ENCODE measurements at places on chromosomes 16 and 17.
A peak's percentile ranks its signal among the peaks of the same experiment; 100 is the strongest.

GRCh38 chr17:37090941-37091340 is 142.2 kb downstream of the AATF start:
- DNase-seq, result no peak

- DNase-seq, result no peak
Observed at GRCh38 chr16:28139530-28139929, 72.2 kb downstream of the XPO6 start.

DNA sequence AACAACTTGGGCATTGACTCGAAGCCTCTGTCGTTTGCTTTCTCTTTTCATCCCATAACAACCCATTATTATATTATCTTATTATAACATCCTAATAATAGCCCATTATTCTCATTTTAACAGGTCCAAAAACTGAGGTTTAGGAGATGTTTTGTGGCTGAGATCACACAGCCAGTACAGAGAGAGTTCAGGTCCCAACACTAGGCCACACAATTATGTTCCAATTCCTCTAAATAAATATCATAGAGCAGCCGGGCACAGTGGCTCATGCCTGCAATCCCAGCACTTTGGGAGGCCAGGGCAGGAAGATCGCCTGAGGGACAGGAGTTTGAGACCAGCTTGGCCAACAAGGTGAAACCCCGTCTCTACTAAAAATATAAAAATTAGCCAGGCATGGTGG is 40.3 kb upstream of the KIFC3 start:
- DNase-seq, result no peak

DNA sequence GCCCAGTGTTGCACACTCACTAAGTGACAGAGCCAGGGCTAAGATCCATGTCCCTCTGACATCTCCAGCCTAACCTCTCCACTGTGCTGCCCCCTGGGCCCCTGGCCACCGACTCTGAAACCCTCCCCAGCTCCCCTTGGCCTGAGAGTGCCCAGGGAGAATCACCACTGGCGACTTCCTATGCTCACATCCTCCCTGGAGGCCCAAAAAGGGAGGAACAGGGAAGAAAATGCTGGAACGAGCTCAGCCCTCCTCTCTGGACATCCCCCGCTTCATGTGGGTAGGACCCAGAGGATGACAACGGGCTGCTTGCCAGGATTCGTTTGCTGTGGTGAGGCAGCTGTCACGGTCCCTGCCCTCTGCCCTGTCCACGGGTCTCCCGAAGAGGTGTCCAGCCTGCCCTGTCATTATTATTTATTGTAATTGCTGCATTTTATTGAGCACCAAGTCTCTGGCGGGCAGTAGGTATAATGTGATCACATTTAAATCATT is 153.5 kb upstream of the RPL38 start:
- no peak for DNase-seq

- DNase-seq, result no peak
Observed at GRCh38 chr16:79801646-79802045, 201.1 kb upstream of the MAF start.

DNA sequence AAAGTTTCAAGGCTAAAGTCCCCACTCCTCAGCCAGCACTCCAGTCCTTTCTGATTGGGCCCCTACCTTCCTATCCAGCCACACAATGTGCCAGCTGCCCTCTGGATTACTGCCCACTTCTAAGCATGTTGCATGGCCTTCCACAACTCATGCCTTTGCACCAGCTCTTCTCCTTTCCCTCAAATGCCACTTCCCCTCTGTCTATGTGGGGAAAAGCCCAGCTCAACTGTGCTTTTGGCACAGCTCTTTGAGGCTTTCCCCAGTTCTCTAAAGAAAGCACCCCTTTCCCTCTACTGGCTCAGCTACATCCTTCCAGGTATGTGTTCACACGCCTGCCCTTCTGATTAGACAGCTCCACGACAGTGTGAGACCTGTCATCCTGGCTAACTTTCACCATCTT is 18.5 kb downstream of the GTF3C1 start:
- no peak for DNase-seq

DNA sequence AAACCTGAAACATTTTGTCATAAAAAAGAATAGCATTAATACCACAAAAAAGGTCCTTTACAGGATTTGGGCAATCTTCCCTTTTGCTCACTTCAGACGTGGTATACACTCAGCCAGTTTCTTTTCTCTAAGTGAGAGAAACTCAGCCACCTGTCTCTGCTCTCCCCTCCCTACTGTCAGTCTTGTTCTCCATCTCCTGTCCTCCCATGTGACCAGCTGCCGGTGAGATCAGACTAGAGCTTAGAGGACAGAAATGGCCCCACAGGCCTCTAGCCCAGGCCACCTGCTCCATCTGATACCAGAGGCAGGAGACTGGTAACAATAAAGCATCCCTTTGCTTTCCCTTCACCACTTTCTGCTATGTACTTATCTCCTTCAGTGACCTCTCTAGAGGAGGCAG is 34.9 kb downstream of the CMC2 start:
- DNase-seq, result no peak

DNA sequence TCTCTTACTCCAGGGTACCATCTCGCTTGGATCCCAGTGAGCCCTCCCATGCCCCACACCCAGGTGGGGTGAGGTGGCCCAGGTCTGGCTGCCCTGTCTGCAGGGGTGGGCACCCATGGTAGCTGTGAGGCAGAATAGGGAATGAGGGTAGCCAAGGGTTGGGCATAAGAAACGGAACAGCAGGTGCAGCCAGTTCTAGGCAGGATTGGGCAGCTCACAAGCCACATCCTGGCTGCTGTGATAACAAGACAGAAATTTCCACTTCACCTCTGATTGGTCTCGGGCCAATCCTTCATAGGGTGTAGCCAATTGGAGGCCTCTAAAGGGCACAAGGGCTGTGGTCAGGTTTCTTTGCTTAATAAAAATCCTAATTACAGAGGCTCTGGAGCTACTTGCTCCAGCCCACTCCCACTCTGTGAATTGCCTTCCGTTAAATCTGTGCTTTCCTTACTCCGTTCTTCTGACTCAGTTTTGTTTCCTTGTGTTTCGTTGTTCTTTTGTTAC is 1.5 kb upstream of the ARHGDIG start:
- no peak for DNase-seq

DNA sequence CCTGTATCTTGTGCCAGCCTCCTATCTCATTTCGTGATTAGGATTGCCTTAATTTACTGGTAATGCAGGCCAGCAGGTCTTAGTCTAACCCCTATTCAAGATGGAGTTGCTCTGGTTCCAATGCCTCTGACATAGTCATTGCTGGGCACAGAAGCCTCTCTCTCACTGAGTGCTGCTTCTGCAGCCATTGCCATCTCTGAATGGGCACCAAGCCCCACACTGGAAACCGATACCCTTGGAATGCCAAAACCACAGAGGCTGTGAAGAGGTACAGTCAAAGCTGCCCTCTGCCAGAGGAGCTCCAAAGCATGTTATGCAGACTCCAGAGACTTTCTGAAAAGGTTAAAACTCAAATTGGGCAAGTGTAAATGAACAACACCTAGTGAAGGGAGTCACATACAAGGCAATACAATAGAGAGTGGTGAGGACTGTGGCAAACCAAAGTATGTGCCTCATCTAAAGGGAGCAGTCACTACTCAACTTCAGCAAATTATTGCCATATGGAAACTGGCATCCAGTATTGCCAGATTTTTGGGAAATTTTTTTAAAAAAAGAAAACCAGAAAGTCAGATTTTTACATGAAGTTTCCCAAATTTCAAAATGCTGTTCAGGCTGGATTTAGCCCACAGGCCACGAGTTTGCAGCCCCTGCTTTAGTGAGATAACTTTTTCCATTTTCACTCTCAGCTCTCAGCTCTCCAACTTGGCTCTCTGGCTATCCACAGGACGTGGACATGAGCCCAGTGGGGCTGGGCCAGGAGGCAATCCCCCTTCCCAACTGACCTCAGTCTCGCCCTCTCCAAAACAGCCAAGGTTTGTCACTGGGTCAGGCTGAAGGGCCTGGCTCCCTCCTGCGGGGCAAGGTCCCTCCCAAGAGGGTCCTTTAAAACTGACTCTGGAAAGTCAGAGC is 2.1 kb upstream of the MMP2 start:
- no peak for DNase-seq

- no peak for DNase-seq
Observed at GRCh38 chr17:43406676-43407645, 8.2 kb downstream of the ARL4D start.

- no peak for DNase-seq
Observed at GRCh38 chr17:7781429-7781828, 52.6 kb upstream of the KDM6B start.

- no peak for DNase-seq
Observed at GRCh38 chr17:4598776-4599504, 14.6 kb downstream of the SMTNL2 start.

- DNase-seq, result peak; percentile 23
Observed at GRCh38 chr16:19601083-19601976, 45.8 kb downstream of the VPS35L start.

DNA sequence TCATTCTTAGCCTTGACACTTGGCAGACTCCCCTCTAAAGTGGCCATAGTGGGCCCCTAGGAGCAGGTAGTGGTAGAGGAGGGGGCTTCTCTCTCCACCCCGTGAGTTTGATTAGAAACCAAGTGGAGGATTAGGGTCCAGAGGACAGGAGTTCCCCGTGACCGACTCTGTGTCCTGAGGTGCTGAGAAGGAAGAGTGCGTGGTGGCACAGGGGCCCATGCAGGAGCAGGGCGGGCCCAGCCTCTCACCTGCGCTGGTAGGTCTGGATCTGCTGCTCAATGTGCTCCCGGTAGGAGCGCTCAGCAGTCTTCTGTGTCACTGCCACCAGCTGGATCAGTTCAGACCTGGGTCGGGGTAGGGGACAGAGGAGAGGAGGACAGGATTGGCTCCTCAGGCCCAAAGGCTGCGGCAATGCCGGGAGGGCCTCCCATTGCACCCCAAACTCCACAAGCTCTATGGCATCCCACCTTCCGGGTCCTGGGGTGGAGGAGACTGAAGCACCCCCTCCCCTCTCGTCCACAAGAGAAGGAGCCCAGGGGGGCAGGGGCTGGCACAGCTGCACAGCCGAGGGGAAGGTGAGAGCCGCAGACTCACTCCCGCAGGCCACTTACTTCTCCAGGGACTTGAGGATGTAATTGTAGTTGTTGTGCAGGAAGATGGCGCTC is 6.2 kb downstream of the ZACN start:
- no peak for DNase-seq

DNA sequence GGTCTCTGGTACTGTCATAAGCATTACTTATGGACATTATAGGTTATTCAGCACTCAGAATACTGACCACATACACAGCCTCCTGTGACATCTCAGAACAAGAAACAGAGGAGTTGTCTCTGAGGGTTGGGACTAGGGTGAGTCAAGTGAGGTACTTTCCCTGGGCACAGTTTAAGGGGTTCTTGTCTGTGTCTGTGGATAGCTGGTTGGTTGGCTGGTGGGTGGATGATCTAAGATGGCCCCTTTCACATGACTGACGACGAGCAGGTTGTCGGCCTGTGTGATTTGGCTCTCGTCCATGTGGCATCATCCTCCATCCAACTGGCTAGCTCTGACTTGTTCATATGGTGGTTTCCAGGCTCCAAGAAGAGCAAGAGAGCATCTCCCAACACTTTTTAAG is 163.9 kb downstream of the PRKCB start:
- no peak for DNase-seq

DNA sequence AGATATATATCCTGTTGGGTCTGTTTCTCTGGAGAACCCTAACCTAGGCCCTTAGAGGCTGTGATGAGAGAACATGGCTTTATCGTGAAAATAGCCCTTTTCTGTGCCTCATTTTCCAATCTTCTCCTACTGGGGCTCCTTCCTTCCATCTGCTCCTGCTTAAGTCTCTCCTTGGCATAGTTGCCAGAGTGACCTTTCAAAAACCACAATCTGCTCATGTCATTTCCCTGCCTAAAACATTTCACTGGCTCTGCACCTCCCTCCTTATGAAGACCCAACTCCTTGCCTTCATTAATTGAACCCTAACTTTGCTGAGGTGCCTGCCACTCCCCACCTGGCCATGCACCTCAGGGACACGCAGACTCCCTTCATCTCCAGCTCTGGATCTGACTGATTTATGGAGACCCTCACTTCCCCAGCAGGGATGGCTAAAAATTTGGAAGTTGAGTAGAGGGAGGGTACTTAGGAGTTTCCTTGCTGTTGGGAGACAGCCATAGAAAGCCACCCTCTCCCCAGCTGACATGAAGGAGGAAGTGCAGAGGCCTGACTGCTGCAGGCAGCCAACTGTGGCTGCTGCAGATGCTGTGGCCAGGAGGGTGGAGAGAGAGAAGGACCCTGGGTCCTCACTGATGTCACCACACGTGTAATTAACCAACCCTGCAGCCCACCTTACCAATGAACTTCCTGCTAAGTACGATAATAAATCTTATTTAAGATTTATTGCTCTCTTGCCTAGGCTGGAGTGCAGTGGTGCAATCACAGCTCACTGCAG is 6.3 kb upstream of the GGA2 start:
- no peak for DNase-seq

- no peak for DNase-seq
Observed at GRCh38 chr16:72298961-72299360, 127.0 kb upstream of the PMFBP1 start.

GRCh38 chr16:81035975-81036750 is 521 bp downstream of the ATMIN start:
- no peak for DNase-seq

DNA sequence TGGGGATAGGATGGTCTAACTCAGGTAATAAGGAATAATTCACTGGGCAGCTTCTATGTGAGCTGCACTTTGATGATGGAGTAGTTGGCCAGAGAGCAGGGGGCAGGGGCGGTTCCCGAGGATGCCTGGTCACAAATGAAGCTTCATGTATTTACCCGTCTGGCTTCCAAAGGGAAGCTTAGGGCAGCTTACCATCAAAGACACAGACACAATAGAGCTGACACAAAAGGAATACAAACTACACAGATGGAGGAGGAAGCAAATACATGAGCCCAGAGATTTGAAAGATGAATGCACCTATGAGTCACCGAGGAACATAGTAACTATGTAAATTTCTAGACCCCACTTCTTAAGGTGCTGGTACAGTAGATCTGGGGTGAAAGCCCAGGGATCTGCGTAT is 8.7 kb upstream of the EMP2 start:
- no peak for DNase-seq

- DNase-seq, result no peak
Observed at GRCh38 chr17:32033223-32033622, 26.0 kb downstream of the LRRC37B start.

DNA sequence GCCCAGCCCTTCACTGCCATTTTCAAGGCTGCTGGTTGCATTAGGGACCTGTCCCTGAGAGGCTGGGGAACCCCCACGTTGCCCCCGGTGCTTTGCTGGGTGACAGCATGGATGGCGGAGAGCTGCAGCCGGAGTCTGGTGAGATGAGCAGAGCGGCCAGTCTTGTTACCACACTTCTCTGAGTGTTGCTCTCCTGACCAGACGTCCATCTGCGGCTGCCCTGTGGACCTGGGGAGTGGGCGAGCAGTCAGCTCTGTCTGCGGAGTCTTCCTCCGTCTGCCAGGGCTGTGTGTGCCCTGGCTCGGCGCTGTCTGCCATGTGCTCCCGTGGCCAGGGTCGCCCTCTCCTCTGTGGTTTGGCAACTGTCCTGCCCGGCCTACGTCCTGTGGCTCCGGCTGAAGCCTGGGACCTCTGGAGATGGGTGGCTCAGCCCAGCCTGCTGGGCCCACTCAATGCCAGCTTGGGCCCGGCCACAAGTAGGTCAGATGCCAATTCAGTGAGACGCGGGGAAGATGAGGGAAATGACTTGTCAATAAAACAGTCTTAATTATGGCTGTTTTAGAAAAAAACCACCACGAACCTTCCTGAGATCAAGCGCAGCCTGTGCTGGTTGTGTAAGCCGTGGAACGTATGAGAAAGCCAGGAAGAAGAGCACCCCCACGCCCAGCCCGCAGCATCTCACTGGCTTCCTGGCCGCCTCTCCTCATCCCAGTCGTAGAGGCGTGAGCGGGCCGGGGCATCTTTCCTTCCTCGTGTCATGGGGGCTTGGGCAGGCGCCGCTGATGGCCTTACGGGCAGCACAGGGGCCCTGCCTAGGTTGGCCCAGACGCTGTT is 7.9 kb downstream of the KCTD5 start:
- no peak for DNase-seq
